Esophagus muscularis mucosa (tissue), 4 donors: ENCODE measurements at places on chromosomes 4 and X.

DNA sequence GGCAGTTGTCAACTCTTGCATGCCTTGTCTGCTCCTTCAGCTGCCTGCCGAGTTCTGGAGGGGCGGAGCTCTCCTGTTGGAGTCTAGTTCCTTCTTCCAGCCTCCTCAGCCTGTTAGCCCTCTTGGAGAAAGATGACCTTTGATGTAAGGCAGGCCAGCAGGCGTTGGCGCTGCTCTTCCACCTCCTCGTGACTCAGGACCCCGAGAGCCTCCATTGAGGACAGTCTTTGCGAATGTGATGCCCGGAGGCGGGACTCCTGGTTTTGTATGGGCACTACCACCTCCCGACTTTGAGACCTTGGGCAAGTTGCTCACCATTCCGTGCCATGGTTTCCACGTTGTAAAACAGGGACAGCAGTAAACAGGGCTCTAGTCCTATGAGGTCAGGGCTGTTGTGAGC lies 108.3 kb downstream of the TENM3 start:
- no peak for DNase-seq

- no peak for DNase-seq
Observed at GRCh38 chrX:112025753-112026152, 56.8 kb downstream of the TRPC5 start.

GRCh38 chr4:73414936-73415271 lies 10.8 kb downstream of the ALB start:
- DNase-seq, result no peak

DNA sequence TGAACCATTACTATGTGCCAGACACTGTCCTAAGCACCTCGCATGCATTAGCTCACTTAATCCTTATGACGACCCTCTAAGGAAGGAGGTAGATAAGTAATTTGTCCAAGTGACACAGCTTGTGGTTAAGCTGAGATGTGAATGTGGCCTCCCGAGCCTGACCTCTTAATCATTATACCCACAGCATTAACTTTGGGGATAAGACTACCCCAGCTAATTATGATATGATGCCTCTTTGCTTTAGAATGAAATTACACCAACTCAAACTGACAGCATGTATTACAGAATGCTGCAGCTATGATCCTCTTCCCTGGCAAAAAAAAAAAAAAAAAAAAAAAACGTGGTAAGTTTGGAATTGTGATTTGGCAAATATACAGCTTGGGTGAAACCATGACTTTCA lies 53.5 kb downstream of the APBB2 start:
- peak; percentile 3 for DNase-seq

DNA sequence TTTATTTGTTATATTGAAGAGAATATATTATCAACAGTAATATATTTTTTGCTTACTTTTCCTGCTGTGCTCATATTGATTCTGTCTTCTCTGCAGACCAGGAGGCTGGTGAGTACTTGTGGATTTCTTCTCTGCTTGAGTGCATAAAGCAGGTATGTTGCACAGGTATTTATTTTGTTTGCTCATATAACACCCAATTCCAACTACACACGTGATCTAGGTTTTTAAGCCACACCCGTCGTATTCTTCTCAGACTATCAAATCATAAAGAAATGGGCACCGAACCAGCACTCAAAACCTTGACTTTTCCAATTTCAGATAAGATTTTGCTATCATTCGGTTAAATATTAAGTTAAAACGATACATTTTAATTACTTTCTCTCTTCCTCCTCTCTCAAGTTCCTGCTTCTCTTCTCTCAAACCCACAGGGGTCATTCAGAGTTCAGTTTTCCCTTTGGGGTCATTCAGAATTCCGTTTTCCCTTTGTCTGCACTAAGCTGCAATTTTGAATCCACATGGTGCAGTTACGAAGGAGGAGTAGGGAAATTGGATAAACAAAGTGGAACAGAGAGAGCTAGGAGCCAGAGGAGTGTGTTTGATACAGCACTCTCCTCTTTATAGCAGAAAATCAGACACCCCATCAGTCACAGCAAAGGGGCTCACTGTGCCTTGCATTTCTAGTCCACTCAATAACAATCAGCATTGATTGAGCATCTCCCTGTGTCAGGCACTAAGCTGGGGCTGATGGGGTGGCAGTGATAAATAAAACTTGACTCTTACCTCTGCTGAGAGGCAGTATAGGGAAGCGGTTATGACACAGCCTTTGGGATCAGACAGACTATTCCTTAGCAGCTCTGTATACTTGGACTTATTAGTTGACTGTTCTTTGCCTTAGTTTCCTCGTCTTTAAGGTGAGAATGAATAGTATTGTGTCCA lies at the start of gene ADH1C:
Gene ADH1C, minus strand, starts transcription at position 145 of the 936 bp plus-strand sequence. Its CDS starts 71 bp downstream, at position 74.
- DNase-seq, result no peak

- DNase-seq, result no peak
Observed at GRCh38 chr4:14023036-14023435, 395.5 kb upstream of the BOD1L1 start.

DNA sequence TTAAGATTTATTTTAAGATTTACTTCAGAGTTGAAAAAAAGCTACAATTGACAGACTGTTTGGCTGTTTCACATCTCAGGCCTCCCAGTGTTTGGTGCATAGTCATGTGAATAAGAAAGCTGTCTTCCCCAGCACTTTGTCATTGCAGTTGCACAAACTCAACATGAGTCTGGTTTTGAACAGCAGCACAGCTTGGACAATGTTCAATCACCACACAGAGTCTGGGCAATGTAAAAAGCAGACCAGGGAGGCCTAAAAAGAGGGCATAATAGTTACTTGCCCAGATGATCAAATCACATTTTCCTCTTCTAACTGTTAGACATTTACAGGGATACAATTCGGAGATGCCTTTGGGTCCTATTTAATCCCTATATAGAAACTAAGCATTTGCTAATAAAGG lies 1055.0 kb downstream of the RPA4 start:
- no peak for DNase-seq

- no peak for DNase-seq
Observed at GRCh38 chrX:152177052-152177451, 38.7 kb upstream of the MAGEA10 start.

DNA sequence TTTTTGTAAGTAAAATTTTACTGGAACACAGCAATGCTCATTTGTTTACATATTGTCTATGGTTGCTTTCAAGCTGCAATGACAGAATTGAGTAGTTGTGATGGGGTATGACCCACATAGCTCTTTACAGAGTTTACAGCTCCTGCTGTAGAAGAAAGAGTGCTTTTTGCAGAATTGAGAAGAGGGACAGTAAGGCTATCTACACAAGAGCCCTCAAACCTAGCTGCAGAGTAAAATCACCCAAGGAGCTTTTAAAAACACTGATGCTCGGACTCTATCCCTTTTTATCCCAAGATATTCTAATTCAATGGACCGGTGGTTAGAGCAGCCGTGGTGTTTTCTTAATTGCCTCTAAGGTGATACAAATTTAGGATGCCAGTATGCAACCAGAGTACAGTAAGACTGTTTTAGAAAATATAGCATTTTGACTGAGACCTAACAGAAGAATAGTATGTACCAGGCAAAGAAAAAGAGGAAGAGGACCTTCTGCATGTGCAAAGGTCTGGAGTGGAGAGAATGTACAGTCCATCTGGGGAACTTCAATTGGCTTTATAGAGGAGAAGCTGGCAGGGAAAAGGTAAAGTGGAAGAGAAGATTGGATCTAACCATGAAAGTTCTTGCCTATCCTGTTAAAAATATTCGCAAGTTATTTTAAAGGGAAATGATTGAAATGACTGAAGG lies 663.6 kb upstream of the CPEB2 start:
- DNase-seq, result no peak

DNA sequence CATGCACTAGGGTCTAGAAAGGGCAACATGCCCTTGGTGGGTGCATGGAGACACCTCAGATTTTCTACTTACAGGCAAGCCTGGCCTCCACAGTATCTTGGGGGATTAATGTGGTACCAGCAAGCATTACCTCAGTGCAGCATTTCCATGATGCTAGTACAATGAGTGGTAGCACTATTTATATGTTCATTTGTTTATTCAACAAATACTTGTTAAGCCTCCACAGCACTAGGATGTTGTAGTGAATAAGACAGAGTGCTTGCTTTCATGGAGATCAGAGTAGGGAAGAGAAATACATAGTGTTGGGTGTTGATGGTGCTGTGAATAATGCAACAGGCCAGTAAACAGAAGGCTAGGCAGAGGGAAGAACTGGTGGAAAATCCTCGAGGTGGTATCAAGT lies 133.4 kb downstream of the KLHL8 start:
- DNase-seq, result no peak

DNA sequence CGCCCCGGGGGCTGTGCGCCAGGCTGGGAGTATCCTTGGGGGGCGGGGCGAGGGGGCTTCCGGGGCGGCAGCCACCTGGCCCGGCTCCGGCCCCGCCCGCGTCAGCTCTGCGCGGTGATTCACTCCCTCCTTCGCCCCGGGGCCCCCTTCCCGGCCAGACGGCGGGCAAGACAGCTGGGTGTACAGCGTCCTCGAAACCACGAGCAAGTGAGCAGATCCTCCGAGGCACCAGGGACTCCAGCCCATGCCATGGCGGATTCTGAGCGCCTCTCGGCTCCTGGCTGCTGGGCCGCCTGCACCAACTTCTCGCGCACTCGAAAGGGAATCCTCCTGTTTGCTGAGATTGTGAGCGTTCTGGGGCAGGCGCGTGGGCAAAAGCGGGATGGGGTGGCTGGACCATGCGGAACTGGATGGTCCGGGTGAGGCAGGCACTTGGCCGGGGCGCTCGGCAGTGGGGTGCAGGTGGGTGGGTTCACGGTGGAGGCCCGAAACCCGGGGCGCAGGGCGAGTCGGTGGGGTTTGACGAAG lies at the start of gene PLP2:
Gene PLP2, plus strand, starts transcription at position 147 of the 528 bp plus-strand sequence. Its CDS starts 103 bp downstream, at position 250.
- no peak for DNase-seq

DNA sequence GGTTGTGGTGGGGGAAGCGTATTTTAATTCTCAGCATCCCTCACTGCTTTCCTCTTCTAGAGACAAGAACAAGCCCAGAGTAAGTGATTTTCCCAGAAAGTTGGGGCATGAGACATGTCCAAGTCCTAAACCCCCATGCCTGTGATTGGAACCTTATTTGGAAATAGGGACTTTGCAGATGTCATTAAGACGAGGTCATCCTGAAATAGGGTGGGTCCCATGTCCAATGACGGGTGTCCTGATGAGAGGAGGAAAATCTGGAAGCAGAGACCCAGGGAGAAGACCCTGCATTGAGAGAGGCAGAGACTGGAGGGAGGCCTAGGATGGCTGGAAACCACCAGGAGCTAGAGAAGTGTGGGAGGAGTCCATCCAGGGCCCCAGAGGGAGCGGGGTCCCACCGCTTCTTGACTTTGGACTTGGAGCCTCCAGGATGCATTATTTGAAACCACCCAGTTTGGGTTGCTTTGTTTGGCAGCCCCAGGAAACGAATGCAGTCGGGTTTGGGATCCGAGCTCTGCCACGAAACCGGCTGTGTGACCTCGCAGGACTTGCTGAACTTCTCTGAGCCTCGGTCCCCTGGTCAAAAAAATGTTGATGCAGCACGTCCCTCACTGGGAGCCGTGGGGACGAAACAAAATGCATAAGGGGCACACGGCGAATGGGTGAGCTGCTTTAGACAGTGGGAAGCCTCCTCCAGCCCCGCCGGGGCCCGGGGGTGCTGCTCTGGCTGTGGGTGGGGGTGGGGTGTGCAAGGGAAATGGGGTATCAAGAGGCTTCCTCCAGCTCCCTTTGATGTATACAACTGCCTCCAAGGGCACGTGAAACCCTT lies 113.9 kb downstream of the CPZ start:
- no peak for DNase-seq

- no peak for DNase-seq
Observed at GRCh38 chr4:177322266-177322665, 12.6 kb downstream of the NEIL3 start.

- DNase-seq, result no peak
Observed at GRCh38 chr4:39823191-39823590, 125.3 kb downstream of the UBE2K start.

GRCh38 chrX:150607201-150607600 lies 38.8 kb downstream of the MTM1 start:
- DNase-seq, result no peak

DNA sequence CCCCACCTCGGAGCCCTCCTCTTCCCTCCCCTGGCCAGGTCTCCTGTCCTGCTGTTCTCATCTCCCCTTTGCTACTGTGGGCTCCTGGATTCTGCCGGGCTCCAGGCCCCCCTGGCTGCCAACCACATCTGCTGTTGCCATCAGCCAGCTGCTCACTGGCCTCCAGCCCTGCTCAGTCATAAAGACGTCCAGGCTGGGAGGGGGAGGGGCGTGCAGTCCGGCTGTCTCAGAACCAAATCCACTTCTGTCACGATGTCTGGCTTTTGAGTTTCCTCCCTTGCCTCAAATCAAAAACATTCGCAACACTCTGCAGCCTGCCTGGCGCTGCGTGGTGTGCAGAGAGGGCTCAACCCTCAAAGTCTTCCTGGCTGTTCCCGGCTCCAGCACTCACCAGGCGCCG lies 7.1 kb downstream of the RASL11B start:
- DNase-seq, result no peak

GRCh38 chr4:956531-957230 lies 16.7 kb downstream of the DGKQ start:
- no peak for DNase-seq

DNA sequence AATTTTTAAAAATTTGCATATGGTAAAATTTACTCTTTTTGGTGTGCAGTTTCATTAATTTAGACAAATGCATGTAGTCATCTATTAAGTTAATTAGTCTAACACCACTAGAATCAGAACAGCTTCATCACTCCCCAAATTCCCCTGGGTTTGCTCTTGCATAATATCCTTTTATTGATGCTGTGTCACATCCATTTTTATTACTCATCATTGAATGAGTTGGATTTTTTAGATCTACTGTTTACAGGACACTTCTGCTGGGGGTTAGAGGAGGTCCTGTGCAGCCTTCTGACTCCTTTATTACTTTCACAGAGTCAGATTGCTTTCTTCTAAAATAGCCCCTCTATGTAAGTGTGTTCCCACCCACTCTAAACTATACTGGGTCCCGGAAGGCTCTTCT lies 65.9 kb downstream of the MTHFD2L start:
- DNase-seq, result no peak

DNA sequence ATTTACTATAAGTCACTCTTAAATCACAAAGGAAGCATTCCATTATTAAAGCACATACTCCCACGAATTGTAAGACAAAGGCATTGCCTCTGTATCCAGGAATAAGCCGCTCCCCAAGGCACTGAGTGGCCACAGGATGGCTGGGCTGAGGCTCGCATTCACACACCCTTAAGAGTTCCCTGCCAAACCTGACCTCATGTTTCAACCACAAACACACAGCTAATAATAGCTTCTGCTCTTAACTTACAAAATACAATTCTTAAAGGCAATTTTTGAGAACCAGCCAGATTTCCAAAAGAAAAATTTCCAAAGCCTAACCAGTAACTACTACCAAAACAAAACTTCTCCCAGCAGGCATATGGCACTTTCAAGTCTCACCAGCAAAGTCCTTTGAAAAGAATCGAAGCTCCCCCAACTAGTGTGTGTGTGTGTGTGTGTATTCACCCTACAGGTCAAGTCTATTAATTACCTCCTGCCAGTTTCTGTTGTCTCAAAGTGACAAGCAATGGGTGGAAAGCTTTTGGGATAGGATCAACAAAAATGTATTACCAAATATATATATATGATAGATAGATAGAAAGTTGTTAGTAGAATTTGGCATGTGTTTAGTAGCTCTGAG lies 36.0 kb downstream of the ARHGAP6 start:
- DNase-seq, result no peak

- DNase-seq, result no peak
Observed at GRCh38 chr4:70915036-70915815, 13.1 kb downstream of the MOB1B start.

- DNase-seq, result no peak
Observed at GRCh38 chr4:107734120-107734519, 14.1 kb upstream of the PAPSS1 start.
